ENCODE measurements at places on chromosomes 3 and 15.

DNA sequence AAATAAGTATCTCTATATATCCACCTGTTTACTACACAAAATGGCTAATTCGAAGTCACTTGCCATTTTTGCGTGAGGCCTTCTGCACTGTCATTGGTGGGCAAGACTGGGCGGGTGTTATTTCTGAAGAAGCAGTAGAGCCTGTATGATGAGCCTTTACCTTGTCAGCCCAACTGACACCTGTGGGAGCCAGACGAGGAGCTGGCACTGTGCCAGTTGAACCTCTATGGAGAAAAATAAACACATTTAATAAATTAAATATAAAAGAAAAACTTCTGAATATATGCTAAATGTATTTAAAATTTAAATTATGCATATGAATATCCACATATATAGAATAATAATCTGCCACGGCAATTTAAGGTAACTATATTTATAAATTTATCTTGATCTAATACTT is 109.9 kb downstream of the SCAPER start:
- no peak for DNase-seq

DNA sequence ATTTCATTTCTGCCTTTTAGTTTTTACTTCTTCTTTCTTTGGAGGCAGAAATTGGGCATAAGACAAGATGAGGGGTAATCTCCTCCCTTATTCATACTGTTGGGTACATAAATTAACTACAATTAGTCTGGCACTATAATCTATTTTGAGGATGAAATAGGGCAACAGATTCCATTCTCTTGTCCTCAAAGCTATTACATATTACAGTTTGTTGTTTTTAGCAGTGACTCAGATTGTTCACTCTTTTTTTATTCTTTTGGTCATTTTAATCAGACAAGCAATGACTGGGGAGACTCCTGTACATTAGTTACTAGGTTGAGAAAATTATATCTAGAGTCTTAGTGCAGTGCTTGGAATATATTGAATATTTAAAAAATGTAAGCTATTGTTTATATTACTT is 556.0 kb downstream of the OTOL1 start:
- no peak for DNase-seq

GRCh38 chr15:40906091-40906990 is 12.1 kb downstream of the VPS18 start:
- DNase-seq, result peak; percentile 92

DNA sequence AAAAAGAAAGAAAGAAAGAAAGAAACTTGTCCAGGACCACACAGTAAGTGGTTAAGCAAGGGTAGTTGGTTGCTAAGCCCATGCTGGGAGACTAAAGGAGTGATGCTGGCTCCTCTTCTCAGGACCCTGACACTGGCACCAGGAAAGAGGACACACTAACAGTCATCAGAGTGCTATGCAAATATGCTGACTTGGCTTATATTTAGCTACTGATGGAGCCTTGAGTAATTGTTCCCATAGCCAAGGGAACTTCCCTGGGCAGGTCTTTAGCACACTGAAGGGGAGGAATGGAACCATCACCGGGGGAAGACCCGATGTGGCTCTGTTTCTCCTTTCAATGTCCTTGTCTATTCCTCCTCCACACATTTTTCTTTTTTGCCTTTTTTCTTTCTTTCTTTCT is 6.2 kb downstream of the TMEM40 start:
- DNase-seq, result no peak

DNA sequence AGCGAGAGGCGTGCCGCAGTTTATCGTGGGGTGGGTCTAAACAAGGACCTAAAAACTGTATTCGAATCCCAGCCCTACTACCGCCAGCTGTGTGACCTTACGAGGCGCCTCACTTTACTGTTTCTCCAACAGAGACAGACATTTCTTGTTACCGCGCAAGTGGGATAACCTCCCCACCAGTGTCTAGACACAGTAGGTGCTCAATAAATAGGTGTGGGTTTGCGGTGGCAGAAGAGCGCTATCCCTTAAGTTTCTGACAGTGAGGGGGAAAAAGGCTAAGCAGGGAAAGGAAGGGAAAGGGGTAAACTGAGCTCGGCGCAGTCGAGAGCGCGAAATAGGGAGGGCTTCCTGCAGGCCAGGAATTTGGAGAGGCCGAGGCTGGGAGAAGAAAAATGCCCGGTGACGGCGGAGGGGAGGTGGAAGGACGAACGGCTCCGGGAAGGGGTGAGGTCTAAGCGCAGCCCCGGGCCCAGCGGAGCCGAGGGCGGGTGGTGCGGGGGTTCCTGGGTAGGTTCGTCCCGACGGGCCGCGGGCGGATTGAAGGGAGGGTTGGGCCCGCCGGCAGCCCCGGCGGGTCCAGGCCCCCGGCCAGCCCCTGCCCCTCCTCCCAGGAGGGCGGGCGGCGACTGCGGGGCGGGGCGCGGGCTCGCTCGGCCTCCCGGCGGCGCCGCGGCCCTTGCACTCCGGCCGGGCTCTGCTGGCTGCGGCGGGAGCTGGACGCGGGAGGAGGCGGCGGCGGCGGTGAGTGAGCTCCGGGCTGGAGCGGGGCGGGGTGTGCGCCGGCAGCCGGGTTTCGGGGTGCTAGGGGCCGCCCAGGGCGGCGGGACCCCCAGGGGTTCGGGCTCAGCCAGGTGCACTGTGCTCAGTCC is at the start of gene CGNL1:
CGNL1 (plus strand) TSS at position 679 of the 869 bp plus-strand sequence. CDS start 61,495 bp downstream, outside the sequence.
- no peak for DNase-seq

- no peak for DNase-seq
Measured at GRCh38 chr3:136949146-136949545, 8.6 kb upstream of the IL20RB start.

DNA sequence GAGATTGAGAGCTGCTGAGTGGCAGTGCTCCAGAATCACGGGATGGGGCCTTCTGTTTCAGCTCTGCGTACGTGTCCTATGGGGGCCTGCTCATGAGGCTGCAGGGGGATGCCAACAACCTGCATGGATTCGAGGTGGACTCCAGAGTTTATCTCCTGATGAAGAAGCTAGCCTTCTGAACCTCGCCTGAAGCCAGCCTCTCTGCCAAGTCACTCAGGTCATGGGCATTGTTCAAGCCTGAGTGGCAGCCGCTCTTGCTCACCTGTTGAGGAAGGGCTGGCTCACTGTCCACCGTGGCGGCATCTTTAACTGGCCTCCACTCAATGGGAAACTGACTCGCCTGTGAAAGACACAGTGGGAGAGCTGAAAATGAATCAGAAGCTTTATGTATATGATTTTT is 6.6 kb downstream of the POLR2H start:
- DNase-seq, result no peak
